ENCODE measurements at places on chromosomes 1 and 21.

GRCh38 chr1:109381573-109381972, 16.1 kb downstream of the SORT1 start:
- DNase-seq, result no peak

- DNase-seq, result peak; percentile 69
These were observed 46.8 kb upstream of the A3GALT2 start for GRCh38 chr1:33367485-33368405.

- no peak for DNase-seq
These were observed 604.6 kb downstream of the LRRIQ3 start for GRCh38 chr1:73593364-73593763.

- DNase-seq, result no peak
These were observed 30.0 kb downstream of the SOX13 start for GRCh38 chr1:204102739-204103430.

- DNase-seq, result no peak
These were observed 13.1 kb upstream of the LHX4 start for GRCh38 chr1:180217006-180217405.

DNA sequence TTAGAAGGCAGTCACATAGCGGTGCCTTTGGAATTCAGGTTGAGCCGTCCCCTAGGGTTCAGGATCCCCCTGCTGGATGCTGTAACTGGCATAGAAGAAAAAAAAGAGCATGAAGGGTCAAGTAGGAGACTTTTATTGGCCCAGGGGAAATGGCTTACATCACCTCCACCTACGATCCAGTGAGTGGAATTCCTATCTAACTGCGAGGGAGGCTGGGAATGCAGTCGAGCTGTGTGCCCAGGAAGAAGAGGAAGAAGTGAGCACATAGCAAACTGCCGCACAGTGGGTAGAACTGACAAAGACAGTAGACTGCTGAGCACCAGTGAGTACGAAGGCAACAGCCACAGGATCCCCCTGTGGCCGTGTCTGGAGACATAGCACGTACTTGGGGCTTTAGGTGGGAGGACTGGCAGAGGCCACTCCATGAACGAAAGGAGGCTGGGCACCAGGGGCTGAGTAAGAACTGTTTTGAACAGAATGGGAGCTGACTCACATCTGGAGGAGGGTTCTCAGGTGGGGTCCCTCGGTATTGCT, 79.2 kb downstream of the RNF220 start:
- DNase-seq, result no peak

DNA sequence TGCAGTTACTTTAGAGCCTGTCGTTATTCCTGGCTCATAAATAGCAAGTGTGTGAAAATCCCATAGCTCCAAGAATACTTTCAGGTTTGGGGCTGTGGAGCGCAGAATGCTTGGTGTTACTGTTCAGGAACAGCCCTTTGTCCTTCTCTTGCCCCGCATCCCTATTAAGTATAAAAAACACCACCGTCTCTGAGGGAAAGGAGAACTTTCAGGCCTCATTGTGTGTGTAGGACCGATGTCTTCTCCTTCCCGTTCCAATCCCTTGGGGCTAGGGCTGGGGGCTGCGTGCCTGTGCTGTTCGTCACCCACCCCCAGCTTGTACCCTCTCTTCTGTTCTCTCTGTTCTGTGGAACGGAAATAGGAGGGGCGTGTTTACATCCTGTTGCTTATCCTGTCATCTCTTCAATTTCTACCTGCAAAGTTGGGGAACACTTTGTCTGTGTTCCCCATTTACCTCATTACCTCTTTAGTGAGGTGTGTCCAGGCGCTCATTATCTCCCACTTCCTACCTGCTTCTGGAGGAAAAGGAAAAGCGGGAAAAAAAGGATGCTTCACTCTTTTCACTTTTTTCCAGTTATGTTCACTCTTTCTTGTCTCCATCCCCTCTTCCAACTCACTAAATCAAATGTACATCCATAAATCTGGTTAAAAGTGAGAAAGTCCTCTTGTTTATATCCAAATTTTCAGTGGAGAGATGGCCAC, 788 bp upstream of the TXNIP start:
- DNase-seq, result peak; percentile 17

DNA sequence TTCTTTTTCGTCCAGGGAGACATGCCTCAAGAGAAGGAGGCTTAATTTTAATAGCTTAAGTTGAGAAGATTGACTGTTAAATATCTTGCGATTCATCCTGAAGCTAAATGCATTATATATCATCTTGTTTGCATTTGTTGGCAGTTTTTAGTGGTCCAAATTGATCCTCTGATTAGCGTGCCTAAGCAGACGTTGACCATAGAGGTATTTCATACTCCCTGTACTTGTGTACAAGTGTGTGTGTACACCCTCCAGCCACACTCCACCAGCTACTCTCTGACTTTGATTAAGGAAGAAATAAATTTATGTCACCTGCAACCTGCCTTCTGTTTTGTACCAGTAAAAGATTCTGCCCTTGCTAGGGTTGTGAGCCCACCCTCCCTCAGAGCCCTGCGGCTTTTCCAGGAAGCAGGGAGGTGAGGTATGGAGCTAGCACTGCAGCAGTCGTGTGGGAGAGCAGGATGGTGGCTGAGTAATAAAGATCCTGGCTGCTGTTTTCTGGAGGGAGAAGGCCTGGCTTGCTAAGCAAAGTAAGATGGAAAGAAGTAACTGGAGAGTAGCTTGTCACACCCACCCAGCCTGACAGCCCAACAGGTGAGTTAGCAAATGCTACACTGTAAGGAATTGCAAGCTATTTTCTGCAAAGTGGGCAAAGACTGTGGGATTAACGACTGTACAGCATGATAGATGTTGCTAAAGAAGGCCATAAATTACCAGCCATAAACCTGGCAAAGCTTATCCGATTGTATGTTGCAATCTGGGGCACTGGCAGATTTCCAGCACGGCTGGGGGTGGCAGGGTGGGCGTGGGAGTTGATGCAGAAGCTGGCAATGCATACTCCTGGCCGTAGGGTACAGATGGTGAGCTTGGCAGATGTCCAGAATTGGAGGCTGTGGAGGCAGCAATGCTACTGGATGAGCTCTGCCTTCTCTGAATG, 170.2 kb downstream of the TNR start:
- no peak for DNase-seq

DNA sequence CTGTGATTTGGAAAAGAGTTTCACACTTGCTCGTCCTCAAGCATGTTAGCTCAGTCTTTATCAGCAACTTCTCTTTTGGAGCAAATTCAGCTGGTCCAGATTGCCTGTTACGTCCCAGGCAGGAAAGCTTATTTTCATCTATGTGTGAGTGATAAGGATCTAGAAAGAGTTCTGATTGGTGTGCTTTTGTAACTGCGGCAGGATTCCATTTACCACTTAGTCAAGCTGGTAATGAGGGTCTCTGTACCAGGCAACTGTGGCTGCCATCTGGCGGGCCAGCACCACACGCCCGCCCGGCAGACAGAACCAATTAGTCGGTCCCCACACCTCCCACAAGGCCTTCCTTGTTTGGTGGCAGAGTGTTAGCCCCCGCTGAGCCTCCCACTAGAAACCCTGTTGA, 21.0 kb downstream of the C1orf87 start:
- DNase-seq, result no peak

DNA sequence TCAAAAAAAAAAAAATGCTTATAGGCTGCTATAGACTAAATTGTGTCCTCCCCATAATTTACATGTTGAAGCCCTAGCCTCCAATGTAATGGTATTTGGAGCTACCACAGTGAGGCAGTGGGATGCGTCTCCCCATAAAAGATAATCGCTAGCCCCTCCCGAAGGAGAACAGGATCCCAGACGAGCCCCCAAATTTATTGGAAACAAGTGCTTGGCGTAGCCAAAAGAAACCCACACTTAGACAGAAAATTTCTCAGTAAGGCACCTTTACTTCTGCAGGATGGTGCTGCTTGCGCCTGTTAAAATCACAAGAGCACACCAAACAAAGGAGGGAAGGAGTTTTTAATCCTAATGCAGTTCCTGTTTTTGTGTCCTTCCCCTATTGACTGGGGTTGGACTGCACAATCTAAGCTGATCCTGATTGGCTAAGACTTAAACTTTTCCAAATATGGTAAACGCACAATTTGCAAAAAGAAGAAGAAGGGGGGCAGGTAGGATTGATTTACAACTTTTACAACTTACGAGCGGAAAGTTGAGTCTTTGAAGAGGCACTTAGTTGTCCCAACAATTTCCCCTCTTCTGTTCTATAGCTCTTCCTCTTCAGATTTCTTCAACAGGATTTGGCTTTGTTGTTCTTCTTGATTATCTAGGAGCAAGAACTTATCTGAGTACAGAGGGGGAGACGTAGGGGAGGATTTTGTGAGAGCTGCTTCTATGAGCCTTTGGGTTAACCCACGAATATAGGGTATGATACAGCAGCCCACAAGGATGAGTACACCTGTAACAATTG, 3.0 kb upstream of the IPP start:
- no peak for DNase-seq

DNA sequence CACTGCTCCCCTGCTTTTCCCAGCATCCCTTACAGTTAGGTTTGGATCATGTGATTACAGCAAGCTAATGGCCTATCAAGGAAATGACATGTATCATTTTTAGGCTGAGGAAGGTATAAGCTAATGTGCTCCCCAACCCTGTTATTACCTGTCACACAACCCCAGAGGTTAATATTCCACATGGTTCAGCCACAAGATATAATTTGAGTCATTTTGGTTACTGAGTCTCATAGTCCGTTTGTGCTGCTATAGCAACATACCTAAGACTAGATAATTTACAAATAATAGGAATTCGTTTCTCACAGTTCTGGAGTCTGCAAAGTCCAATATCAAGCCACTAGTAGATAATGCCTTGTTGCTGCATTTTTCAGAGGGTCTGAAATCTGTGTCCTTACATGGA, 29.1 kb upstream of the SLC16A1 start:
- no peak for DNase-seq

- peak; percentile 66 for DNase-seq
These were observed 7.0 kb downstream of the EFNA3 start for GRCh38 chr1:155085504-155086127.

DNA sequence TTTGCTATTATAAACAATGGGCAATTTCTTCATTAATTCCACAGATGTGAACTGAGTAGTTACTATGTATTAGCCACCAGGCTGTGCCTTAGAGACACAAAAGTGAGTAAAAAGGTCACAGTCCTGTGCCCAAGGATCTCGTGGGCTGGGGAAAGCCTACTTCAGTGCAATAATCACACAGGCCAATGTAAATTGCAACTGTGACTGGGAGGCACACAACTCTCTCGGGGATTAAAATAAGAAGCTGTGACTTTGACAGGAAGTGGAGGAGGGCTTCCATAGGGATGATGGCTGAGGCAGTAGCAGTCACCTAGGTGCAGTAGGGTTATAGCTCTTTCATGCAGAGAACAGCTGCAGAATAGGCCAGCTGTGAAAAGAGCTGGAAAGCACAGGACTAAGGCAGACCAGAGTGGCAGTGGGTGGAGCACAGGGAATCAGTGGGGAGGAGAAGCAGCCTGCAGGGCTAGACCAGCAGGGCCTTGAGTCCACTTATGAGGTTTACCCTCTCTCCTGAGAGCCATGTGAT, 121.9 kb downstream of the MAB21L3 start:
- no peak for DNase-seq

- peak; percentile 32 for DNase-seq
These were observed 6.6 kb downstream of the GOLT1A start for GRCh38 chr1:204207136-204207616.

GRCh38 chr1:183244466-183244865, 58.4 kb downstream of the LAMC2 start:
- DNase-seq, result no peak

DNA sequence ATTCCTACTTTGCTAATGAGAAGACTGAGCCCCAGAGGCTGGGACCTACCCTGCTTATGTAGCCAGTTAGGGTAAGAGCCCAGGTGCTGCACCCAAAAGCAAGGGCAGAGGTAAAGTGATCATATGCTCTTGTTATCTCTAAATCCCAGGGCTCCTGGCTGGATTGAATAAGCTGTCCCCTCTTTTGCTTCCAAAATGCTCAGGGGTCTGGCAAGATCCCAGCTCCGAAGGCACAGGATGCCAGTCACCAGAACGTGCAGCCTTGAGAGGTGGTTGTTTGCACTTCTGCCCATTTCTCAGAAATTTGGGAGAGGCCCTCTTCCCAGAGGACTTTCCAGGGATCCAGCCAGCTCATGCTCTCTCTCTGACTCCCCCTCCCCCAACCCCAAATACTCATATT, 142.4 kb upstream of the TMEM51 start:
- no peak for DNase-seq

DNA sequence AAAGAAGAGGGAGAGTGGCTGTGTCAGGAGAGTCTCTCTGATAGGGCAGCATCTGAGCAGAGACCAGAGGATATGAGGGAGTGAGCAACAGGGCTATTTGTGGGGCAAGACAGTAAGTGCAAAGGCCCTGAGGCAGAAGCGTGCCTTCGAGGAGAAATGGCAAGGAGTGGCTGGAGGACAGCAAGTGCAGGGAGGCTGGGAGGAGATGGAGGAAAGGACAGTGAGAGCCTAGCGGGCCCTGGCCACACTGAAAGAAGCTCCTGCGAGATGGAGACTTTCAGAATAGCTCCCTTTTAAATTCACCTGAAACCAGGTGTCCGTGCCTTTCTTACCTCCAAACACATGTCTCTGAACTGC, 25.2 kb downstream of the EXOC8 start:
- no peak for DNase-seq

GRCh38 chr1:222622765-222623164, 4.9 kb downstream of the MIA3 start:
- DNase-seq, result no peak

DNA sequence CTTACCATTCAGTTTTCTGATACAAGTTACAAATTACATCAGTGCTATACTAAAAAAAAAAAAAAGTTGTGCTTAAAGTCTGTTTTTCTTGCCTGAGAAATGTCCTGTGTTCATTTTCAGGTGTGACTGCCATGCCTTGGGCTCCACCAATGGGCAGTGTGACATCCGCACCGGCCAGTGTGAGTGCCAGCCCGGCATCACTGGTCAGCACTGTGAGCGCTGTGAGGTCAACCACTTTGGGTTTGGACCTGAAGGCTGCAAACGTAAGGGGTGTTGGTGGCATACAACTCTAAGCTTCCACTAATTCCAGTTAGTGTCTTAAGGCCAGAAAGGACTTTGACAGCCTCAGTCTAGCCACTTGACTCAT, 60.1 kb upstream of the LAMC2 start:
- DNase-seq, result no peak

GRCh38 chr1:150610576-150610975, 18.8 kb downstream of the ENSA start:
- DNase-seq, result no peak

- DNase-seq, result no peak
These were observed 19.9 kb downstream of the NPL start for GRCh38 chr1:182809414-182809957.

- DNase-seq, result no peak
These were observed 92.3 kb downstream of the TRIM11 start for GRCh38 chr1:228314315-228314657.

- peak; percentile 33 for DNase-seq
These were observed 4.3 kb upstream of the C1QTNF12 start for GRCh38 chr1:1250786-1251284.

- DNase-seq, result no peak
These were observed 18.6 kb upstream of the BCL10 start for GRCh38 chr1:85295006-85295431.

DNA sequence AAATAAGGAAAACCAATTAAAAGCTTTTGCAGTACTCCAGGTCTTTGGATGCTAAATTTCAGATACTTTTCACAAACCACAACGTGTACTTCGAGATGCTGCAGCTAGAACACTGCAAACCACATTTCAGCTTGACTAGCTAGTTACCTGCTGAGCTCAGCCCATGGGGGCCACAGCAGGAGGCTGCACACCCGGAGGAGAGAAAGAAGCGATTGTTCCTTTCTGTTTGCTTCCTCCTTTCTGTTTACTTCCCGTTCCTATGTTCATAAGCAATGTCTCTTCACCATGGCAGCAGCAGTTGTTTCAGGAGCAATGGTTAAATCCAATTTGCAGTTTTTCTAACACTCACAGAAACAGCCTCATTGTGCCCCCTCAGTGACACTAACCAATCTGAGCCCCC, 225.6 kb upstream of the FGGY start:
- DNase-seq, result no peak

GRCh38 chr1:68142036-68142435, 90.3 kb downstream of the WLS start:
- no peak for DNase-seq

Measured in activated CD8-positive, alpha-beta memory T cell treated with anti-CD3 and anti-CD28 coated beads for 1 hour (primary cell).